ENCODE measurements at places on chromosomes 6 and 20.
A peak's percentile ranks its signal among the peaks of the same experiment; 100 is the strongest.

- no peak for DNase-seq
These were observed 30.9 kb downstream of the CHRNA4 start for GRCh38 chr20:63330084-63330760.

DNA sequence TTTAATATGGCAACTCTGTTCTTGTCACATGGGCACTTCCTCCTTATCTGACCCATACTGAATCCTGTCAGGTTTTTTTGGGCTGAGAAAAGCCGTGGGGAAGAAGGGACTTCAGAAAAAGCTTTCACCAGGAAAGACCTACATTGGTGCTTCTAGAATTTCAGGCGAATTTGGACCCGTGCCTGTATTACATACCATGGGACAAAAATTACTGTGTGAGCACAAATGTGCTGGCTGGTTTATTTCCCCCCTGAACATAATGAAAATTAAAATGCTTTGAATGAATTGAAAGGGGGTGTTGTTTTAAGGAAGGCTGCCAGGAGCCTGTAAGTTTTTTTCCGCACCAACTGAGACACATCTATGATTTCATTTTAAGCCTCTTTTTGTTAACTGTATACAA, 29.6 kb downstream of the CAP2 start:
- no peak for DNase-seq

DNA sequence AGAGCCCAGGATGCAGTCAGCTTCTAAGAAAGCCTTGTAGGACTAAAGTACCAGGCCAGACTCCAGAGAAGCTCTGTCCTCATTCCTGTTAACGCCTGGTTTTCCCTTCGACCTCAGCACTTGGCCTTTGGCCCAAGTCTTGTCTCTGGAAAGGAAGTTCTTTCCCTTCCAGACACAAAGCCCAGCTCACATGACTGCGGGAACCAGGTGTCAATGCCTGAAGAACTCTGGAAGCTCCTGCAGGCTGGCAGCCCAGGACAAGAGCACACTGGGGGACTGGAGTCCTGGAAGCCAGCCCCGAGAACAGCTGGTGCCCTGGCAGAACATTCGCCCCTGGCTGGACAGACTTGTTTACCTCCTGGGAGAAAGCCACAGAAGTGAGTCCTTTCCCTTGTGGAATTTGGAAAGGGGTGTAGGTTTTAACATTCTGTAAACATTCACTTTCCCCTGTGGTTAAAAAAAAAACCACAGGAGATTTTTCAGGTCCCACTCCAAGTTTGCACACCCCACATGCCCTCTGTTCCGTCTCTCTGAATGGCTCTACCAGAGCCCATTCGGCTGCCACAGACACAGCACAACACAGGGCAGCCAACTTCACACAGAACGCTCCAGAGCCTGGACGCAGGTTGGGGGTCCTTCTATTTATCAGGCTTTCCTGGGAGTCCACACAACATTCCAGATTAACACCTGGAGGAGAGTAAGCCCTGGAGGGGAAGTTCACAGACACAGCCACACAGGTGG, 18.1 kb downstream of the ACSS1 start:
- peak; percentile 25 for DNase-seq

GRCh38 chr6:23089981-23090380, 520.6 kb downstream of the HDGFL1 start:
- DNase-seq: peak; percentile 40

- no peak for DNase-seq
These were observed 97.5 kb downstream of the CEBPB start for GRCh38 chr20:50288128-50288623.

- DNase-seq: no peak
These were observed 747 bp upstream of the TXNDC5 start for GRCh38 chr6:7911345-7911725.

GRCh38 chr20:44931911-44932310, 22.1 kb downstream of the PABPC1L start:
- DNase-seq: no peak

DNA sequence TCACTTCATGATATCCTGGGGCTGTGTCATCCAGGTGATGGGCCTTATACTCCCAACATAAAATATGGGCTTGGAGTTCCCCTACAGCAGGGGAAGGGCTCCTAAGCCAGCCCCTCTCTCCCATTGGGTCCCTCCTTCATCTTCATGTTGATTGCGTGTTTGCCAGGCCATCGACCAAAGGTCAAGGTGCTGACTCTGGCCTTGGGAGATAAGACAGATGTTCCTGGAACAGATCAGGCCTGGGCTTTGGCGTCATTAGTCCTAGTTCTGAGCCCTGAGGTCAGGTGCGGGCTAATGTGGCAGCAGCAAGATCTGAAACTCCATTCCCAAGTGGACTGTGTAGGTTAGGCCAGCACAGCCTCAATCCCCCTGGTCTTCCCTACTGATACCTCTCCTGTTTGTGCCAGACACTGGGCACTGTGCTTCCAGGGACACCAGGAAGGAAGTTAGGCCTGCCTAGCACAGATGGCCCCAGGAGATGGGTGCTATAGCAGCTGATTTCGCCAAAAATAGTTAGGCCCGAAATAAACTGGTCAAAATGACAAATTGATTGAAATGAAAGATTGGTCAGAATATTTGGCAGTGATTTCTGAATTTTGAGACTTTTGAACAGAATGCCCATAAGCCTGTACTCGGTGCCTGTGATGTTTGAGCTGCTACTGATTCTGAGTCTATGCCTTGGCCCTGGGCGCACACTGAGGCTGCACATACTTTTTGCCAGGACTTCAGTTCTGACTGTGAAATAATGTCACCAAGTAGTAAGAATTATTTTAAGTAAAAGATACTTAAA, 28.8 kb downstream of the EPB41L1 start:
- DNase-seq: no peak

- DNase-seq: no peak
These were observed 8.5 kb downstream of the TMEM14B start for GRCh38 chr6:10756085-10756484.

DNA sequence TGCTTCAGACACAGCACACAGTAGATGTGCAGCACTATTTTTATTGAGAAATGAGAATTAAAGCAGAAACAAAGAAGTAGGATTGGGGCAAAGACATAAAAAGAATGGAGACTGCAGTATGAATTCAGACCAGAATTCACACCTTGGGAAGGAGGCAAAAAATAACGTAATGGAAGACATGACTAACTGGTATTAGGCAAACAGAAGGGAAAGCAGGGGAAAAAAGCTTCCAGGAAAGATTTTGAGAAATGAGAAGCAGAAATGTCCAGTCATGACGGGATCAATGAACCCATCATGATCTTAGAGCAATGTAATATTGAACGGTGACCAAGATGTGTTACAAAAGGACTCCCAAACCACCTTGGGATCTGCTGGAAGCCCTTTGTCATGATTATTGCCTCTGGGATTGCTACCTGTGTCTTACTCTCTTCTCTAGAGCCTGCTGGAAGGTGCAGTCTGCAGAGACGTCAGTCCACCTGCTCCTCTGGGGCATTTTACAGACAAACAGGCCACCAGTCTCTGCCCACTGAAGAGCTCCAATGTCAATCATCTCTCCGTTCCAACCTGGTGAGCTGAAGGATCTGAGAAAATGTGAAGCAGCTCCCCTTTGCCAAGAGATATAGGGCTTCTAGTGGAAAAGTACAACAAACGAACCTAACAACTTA, 8.7 kb downstream of the NUDT3 start:
- peak; percentile 49 for DNase-seq

- DNase-seq: no peak
These were observed 43.1 kb downstream of the JPH2 start for GRCh38 chr20:44143936-44144335.

GRCh38 chr20:10843146-10843711, 169.4 kb upstream of the JAG1 start:
- peak; percentile 55 for DNase-seq

GRCh38 chr6:15661853-15662325, 939 bp downstream of the DTNBP1 start:
- no peak for DNase-seq

DNA sequence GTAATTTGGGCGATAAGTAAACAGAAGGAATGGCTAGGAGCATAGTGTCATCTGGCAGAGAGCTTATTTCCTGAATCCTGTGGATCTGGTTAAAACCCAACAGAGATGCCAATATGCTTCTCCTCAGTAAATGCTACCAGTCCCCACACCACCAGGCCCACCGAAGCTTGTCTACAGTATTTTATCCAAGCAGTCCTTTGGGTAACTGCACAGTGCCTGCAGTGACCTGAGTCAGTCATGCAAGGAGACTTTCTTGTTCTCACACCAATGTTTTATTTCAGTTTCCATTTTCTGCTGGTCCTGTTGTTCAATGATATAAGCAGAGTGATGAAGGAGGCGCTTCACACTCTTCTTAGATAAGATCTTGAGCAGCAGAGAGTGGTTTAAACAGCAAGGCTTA, 326.3 kb downstream of the RIMS1 start:
- no peak for DNase-seq

- no peak for DNase-seq
These were observed 18.6 kb upstream of the HBS1L start for GRCh38 chr6:135073217-135073616.

- no peak for DNase-seq
These were observed 40.6 kb upstream of the NHSL1 start for GRCh38 chr6:138539876-138540275.

DNA sequence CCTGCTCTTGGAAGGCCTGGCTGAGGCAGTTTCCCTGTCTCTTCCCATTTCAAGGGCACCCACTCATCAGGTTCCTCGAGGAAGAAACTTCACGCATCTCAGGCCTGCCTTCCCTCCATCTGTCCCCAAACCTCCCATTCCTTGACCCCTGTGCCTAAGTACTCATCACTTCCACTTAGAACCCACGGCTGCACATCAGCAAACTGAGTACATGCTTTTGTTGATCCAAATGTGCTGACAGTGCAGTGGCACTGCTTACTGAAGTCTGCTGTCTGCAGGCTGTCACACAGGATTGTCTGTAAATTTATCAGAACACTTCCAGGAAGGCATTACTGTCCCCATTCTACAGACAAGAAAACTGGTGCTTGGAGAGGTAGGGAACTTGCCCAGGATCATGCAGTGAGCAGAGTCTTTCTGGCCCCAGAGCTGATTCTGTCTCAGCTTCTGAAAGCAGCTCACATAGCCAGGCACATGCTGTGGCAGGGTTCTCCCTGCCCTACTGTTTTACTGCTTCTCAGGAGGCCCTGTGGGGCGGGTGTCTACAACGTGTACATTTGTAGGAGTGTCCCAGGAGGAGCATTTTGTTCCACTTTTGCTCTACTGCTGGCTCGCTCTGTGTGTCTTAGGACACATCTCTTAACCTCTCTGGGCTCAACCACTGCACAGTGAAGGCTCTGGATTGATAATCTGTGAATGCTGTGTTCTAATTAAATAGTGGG, 64.2 kb upstream of the XRN2 start:
- DNase-seq: no peak

DNA sequence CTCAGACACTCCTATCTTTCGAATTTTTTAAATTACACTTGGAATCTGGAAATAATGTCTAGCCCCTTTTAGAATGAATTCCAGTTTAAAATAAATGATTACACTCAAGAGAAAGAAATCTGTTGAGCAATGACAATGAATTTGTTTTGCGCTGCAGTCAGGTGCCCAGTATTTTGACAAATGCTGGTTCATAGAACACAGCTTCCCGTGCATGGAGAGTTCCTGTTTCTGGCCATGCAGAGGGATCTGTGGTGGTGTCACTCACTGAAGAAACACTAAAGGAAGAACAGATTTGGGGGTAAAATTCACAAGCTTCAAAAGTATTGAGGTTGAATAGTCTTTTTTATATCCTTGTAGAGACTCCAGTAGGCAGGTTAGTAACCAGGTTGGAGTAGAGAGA, 113.4 kb upstream of the CEP85L start:
- no peak for DNase-seq

DNA sequence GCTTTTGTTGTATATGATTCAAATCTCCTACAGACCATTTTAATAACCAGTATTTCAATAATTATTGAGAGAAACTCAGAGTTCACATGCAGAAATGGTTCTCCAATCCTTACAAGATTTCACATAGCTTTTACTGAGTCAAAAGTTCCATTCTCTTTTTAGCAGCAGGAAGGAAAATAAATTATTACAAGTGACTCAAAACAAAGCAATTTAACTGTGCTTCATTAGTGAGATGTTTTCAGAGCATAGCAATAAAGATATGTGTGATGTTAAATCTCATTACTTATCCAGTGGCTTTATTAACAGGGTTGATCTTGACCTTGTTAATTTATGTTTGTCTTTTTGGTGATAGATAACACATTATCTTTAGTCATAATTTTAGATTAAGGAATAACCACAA, 22.0 kb downstream of the KIF13A start:
- DNase-seq: peak; percentile 65

DNA sequence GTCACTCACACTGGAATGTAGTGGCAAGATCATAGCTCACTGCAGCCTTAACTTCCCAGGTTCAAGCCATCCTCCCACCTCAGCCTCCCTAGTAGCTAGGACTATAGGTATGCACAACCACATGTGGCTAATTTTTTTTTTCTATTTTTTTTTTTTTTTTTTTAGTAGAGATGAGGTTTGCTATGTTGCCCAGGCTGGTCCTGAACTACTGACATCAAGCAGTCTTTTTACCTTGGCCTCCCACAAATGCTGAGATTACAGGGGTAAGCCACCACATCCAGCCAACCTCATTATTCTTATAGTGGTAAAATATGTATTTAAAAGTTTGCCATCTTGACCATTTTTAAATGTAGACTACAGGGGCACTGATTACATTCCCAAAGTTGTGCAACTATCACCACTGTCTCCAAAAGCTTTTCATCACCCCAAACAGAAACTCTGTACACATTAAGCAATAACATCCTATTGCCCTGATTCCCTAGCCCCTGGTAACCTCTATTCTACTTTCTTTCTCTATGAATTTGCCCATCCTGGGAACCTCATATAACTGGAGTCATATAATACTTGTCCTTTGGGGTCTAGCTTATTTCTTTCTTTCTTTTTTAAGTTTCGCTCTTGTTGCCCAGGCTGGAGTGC, 268.0 kb upstream of the JARID2 start:
- no peak for DNase-seq

DNA sequence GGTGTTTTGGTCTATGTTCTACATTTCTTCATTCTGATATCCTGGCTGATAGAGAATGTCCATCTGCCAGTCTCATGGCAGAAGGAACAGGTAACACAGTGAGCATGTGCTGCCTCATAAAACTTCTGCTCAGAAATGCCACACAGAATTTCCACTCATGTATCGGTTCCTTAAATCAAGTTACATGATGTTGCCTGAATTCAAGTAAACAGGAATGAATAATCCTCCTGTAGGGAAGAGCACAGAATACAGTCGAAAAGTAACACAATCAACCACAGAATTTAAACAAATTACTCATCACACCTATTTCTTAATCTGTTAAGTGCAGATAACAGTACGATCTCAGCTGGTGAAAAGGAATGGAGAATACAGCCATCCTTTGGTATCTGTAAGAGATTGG, 74.7 kb downstream of the FAM217A start:
- DNase-seq: no peak

All from stromal cell of bone marrow (primary cell).